ENCODE measurements at places on chromosomes 13 and 19.
A peak's percentile ranks its signal among the peaks of the same experiment; 100 is the strongest.

GRCh38 chr19:3619631-3620012 lies 7.0 kb downstream of the CACTIN start:
- no peak for DNase-seq

DNA sequence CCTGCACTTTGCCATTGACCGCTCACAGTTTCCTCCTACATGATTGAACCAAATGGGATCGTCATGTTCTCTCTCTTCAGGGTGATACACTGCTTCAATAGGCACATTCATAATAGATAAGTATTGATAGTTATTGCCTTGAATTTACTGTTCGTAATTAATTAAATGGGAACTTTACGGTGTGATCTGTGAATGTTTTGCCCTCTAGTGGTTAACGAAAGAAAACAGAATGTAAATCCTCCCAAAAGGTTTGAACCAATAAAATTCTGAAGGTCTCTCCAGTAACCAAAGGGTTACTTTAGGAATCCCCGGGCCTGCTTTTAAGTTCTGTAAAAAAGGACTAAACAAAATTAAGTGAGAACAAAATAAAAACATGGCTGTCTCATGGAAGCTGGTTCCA lies 389.3 kb downstream of the DACH1 start:
- no peak for DNase-seq

DNA sequence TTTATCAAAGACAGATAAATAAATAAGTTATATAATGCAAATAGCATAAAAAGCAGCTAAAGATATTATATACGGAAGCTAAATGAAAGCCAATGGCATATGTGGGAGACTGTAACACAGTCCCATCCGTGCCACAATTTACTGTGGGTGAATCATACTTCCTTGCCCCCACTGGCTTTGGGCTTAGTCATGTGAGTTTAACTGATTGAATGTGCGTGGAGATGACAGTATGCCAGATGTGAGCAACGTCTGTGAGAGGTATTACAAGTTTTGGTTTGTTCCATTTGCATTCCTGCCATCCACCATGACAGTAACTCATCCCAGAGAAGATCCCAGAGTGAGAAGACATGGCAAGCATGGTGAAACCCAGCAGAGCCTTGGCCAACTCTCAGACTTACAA lies 340.0 kb downstream of the SUCLA2 start:
- no peak for DNase-seq

- no peak for DNase-seq
Observed at GRCh38 chr13:97627566-97627965, 193.6 kb downstream of the RAP2A start.

DNA sequence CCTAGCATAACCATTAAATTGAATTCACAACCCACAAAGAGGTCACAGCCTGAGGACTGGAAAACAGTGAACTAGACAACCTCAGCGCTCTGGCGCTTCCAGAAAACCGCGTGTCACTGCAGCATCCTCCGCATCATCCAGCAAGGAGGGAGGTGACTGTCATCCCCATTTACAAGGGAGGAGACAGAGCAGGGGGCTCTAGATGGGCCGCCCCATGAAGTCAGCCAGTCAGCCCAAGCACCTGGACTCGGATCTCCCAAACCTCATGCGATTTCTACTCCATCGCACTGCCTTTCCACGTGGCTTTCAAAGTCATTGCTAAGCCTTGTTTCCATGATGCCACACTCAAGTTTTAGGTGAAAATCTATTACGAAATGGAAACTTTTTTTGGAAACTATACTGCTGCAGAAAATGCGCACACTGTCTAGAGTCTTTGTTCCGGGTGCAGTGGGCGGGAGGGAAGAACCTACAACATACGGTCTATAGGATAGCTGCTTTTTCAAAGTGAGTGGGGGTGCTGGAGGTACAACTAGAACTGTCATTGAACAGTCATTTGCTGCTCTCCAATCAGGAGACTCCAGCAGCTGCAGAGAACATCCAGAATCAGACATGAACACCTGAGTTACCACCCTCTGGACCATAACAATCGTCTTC lies 2.8 kb downstream of the AP3D1 start:
- DNase-seq: no peak

DNA sequence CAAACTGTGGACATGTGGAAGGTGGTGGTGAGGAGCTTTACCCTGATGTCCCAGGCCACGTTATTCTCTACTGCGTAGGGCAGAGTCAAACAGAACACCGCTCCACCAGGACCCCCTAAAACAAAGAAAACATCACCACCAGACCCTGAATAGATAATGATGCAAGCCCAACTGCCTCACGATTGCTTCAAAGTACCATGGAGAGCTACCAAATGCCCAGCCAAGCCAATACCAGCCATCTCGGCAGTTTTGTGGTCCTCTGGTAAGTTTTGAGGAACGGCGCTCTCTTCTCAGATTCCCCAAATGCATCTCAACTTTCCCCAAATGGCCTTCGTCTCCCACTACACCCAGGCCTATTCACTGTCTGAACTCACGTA lies 5.6 kb downstream of the RANBP3 start:
- DNase-seq: no peak

DNA sequence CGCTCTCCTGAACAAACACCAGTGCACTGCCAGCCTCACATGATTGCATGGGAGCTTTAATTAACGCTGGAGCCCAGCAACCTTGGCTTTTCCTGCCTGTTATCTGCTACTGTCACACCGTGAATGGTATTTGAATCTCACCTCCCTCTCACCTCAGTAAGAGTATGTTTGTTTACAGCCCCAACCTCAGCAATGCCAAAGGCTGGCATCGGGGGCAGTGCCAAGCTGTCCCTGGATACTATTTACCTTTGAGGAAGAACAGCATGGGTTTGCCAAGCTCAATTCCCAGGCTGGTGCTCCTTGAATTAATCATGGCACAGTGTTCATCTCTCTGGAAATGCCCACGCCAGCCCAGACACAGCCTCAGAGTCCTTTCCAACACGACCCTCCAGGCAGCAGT lies 57.2 kb upstream of the SERPINE3 start:
- no peak for DNase-seq

DNA sequence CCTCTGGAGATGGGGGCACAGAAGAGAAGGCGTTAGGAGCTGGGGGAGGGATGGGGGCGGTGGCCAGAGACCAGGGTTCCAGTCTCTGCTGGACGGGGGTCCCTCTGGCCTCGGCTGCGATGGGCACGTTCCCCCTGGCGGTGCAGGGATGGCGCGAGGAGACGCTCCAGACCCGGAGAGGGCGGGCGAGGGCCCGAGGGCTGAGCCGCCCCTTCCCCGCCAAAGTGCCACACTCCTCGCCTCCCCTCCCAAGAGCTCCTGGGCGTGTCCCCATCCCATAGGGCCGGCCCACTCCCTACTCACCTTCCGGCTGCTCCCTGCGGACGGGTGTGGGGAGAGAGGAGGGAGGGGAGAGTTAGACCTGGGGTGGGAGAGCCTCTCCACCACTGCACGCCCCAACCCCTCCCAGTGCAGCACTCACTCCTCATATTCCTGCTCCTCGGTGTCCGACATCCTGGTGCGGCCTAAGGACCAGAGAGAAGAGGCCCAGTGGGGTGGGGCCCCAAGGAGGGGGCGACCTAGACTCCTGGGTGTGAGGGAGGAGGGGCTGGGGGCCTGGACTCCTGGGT lies 2.2 kb downstream of the TNNT1 start:
- DNase-seq: no peak

GRCh38 chr19:18948976-18949356 lies 7.9 kb upstream of the HOMER3 start:
- DNase-seq: no peak

DNA sequence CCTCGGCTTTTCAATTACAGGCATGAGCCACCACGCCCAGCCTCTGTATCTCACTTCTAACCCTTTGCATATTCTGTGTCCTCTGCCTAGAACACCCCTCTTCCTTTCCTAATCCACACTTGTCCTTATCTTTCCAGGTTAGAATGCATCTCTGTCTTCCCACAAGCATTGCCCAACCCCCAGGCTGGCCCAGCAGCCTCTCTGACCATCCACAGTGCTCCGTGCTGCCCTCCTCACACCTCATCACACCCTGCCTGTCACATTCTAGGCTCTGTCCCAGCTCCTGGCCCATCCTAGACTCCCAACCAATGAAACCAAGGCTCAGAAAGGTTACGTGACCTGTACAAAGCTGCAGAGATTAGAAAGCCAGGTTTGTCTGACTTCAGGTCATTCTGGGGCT lies 11.3 kb downstream of the JAK3 start:
- no peak for DNase-seq

- no peak for DNase-seq
Observed at GRCh38 chr19:7645163-7645562, 8.3 kb downstream of the STXBP2 start.

DNA sequence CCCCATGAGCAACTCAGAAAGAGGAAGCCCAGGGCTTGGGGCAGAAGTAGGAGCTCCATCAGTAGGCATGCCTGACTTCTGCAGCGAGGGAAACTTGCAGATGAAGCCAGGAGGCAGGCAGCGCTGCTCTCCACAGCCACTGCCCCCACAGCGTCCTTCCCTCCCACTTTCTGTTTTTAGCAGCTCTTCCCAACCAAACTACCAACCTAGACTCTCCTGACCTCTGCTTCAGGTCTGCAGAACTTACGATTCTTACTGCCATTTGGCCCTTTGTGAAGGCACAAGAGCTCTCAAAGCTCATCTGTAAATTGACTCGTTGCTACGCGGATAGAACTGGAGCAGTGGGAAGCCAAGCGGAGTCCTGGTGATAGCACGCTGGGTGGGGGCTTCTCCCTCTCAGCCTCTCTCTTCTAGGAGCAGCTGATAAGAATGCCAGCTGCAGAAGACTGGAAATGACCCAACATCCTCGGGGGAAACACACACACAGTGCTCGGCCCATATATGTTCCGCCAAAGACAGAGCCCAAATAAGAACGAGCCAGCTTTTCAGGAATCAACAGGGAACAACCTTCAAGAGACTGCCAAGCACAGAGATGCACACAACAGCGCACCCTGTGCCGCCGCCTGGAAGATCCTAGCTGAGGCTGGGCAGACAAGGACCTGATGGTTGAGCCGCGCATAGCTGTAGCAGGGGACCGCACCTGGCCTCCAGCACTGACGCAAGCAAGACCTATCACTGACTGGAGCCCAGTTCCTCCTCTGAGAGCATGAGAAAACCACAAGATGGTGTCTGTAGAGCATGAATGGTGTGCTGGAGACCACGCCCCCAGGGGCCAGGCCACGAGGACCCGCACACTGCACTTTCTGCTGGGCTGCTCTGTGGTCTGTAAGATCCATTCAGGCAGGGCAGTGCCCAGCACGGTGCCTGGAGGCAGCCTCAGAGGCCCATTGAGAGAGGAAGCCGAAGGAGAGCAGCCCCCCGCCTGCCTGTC lies 15.9 kb upstream of the SLC35E1 start:
- peak; percentile 35 for DNase-seq

- peak; percentile 17 for DNase-seq
Observed at GRCh38 chr13:50512474-50513299, 330.8 kb downstream of the DLEU7 start.

- DNase-seq: no peak
Observed at GRCh38 chr13:106083620-106084350, 451.7 kb downstream of the EFNB2 start.

DNA sequence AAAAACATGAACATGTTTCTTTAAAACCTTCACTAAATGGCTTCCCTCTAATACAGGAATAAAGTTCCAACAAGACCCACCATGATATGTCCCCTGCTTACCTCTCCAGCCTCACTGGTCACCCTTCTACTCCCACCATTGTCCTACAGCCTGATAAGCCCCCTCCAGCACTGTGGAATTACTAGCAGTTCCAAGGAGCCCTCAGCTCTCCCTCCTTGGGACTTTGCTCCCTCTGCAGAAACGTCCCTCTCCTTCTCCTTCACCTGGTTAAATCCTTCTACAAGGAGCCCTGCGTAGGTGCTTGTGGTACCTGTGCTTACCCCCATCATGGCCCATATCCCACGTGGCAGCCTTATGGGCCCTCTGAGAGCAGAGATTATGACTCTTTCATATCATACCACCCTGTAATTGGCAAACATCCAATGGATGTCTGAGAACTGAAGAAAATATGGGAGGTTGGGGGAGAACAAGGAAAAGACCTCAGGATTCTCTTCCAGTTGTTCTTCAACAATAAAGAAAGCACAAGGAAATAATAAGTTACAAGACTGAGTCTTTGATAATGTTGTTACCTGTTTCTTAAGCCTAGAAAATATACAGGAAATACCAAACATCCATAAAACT lies 26.1 kb upstream of the DOCK9 start:
- DNase-seq: no peak

GRCh38 chr13:26810095-26810494 lies 49.5 kb upstream of the GPR12 start:
- no peak for DNase-seq

- no peak for DNase-seq
Observed at GRCh38 chr19:41872775-41873647, 4.1 kb upstream of the CD79A start.

DNA sequence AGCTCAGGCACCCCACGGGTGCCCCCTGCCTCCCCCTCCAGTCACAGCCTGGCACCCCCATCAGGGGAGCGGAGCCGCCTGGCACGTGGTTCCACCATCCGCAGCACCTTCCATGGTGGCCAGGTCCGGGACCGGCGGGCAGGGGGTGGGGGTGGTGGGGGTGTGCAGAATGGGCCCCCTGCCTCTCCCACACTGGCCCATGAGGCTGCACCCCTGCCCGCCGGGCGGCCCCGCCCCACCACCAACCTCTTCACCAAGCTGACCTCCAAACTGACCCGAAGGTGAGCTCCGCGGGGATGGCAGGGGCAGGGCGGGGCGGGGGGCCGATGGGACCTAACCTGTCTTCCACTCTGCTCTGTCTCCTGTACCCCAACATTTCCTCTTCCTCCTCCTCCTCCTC lies 25.0 kb downstream of the CKM start:
- no peak for DNase-seq

- DNase-seq: no peak
Observed at GRCh38 chr19:33703438-33703750, 81.6 kb downstream of the CHST8 start.

DNA sequence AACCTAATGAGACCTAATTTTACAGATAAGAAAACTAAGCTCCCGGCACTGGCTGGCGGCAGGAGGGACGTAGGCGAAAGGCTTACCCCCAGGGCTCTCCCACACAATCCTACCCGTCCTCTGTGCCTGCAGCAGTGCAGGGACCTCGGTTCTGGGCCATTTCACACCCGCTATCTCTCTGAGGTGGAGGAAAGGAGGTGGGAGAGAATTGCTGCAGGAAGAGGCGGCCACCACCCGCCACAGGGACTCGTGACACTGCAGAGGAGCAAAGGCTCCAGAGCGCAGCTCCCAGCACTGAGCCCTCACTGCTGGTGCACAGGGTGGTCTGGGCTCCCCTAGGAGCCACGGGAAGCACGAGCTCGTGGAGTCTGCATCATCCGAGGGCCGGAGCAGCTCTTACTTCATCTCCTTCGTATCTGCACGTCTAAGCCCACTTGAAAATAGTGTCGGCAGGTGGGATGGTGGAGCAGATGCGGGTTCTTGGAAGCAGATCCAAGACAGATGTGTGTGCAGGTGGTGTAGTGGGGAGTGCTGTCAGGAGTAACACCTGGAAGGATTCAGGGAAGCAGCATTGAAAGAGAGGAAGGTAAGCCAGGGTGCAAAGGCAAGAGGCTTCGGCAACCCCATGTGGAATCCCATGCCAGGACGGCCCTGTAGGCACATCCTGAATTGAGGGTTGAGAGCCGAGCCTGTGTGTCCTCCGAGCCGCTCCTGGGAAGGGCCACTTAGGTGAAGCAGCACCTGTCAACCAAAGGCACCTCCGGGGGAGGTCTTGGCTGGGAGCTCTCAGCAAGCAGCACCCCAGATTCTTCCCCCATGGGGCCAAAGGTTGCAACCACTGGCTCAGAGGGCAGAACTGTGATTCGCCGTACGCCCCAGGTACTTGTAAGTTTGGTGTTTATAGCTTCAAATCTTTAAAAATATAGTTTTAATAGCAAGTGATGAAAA lies 115.8 kb upstream of the SPACA7 start:
- DNase-seq: no peak
